ENCODE measurements at places on chromosomes 1 and 21. TPM values are rescaled to one million over a fixed set of nuclear protein-coding genes. Genes with fewer than 3 reads are reported as not detected.

GRCh38 chr1:214228976-214229375 lies 52.0 kb upstream of the SMYD2 start:
- DNase-seq = no peak

- DNase-seq = no peak
These were observed 35.2 kb upstream of the KIRREL1 start for GRCh38 chr1:157958263-157958662.

The STX12 gene
- total RNA-seq = 18.5 TPM

GRCh38 chr1:169491845-169492281 lies 6.1 kb upstream of the SLC19A2 start:
- DNase-seq = no peak

The ANKRD34A gene
- 1.6 TPM for total RNA-seq

The CASQ1 gene
- total RNA-seq = not detected

DNA sequence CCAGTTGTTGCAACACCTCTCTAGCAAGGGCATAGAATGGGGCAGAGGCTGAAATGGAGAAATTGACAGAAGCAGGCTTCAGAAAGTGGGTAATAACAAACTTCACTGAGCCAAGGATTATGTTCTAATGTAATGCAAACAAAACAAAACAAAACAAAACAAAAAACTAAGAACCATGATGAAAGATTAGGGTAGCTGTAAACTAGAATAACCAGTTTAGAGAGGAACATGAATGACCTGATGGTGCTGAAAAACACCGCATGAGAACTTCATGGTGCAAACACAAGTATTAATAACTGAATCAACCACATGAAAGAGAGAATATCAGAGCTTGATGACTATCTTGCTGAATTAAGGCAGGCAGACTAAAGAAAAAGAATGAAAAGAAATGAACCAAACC lies 1707.7 kb downstream of the BRINP3 start:
- no peak for DNase-seq

DNA sequence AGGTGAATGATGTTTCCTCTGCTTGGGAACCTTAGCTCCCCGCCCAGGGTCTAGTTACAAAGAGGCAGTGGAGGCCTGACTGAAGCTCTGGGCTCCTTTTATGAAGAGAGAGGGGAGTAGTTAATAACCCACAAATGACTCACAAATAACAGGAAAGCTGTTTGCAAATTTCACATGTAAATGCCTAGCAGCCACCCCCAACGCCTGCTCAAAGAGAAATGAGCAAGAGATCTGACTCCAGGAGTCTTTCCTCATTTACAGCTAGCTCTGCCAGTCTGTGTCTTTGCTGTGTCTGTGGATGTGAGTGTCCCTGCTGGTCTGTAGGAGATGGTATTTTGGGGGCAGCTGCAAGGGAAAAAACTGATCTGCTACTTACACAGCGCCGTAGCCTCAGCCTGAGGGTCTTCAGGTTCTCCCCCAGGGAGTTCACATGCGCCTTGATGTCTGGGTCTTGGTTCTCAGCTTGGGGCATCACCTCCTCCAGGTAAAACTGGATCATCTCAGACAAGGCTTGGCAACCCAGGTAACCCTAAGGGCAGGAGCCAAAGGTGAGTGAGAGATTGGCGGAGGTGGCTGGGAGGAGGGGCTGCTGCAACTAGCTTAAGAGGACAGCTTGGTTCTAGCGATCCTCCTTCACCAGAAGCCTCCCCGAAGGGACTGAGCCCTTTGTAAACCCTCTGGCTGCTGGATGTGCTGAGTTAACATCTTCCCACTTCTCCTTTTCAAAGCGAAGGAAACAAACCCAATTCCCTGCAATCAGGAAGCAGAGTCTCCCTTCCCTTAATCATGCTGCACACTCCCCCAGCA lies at the start of gene IL19:
Gene IL19, plus strand, starts transcription at position 243 of the 807 bp plus-strand sequence. CDS start 65,890 bp downstream, outside the sequence.
- no peak for DNase-seq

GRCh38 chr1:235060607-235061470 lies 67.8 kb downstream of the TOMM20 start:
- DNase-seq = no peak

The CELA2A gene
- not detected for total RNA-seq

DNA sequence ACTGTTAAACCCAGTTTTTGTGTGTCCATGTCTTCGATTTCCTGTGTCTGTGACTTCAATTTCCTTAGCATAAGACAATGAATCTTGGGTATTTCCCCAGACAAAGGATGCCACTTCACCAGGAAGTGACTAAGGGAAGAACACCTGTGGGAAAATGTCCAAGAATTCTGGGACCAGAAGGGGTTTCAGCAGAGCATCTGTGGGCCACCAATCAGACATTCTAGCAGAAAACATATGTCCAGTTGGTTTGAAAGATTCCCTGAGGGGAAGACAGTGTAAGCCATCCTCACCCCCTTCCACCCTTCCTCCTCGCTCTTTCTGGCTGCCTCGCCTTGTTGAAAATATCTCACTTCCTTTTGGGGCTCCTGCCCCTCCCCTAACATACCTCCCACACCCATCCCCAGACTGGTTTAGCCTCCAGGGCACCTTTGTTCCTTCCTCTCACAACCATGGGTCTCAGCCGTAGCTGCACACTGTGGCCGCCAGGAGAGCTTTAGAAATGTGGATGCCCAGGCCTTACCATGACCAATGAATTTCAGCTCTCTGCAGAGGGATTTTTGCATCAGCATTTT lies 25.5 kb upstream of the IFNAR1 start:
- DNase-seq = no peak
